ENCODE measurements at places on chromosomes 6 and 20.

DNA sequence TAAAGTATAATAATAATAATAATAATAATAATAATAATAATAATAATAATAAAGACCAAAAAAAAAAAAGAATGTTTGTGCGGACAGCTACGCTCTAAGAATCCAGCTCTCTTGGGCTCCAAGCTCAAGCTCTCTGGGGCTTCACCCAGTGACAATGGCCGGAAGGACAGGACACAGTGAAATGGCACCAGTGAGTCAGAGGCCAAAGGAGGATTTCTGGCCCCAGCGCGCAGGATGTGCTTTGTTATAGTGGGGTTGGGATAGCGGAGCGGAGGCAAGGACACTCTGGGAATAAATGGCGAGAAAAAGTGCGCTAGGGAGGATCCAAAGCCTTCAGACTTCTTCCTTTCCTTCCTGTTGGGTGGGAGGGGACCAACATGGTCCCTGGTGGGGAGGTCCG lies 38.2 kb downstream of the HLA-A start:
- no peak for DNase-seq

- DNase-seq = no peak
These were observed 119.1 kb upstream of the MAP7 start for GRCh38 chr6:136669299-136669699.

DNA sequence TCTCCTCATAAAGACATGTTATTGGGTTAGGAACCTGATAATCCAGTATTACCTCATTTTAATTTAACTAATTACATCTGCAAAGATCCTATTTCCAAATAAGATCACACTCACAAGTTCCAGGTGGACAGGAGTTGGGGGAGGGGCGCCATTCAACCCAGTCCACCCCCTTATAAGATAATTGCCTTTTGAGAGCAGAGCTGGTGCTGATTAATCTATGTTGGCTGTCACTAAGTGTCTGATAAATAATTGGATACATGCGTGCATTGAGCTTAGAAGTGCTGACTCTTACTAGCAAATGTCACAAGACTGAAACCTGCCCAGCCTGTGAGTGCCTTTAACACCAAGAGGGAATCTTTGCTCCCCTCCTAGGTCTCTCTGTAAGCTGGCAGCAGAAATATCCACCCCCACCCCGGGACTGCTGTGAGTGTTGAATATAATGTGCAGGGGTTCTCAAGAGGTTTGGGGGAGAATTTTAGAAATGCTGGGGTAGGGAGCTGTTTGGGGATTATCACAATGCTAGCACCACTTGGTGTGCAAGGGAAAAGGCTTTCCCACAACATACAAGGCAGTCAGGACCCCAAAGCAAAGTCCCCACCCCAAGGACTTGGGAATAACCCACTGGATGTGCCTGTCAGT lies 87.5 kb downstream of the ANKRD60 start:
- no peak for DNase-seq

- no peak for DNase-seq
These were observed 24.8 kb upstream of the ANGPT4 start for GRCh38 chr20:940926-941325.

- no peak for DNase-seq
These were observed 36.0 kb downstream of the ZNF311 start for GRCh38 chr6:28969129-28969528.

DNA sequence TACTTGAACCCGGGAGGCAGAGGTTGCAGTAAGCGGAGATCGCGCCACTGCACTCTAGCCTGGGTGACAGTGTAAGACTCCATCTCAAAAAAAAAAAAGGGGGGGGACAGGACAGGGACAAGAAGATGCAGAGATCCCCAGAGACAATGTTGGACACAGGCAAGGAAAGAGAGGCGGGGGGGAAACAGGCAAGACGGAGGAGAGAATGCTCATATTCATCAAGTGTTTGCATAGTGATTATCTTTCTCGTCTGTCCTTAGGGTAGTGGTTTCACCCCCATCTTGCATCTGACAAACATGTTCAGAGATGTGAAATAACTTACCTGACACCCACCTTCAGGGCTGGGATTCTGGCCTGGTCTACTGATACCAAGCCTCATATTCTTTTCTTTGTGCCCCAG lies 29.0 kb downstream of the CHMP4B start:
- DNase-seq = no peak

DNA sequence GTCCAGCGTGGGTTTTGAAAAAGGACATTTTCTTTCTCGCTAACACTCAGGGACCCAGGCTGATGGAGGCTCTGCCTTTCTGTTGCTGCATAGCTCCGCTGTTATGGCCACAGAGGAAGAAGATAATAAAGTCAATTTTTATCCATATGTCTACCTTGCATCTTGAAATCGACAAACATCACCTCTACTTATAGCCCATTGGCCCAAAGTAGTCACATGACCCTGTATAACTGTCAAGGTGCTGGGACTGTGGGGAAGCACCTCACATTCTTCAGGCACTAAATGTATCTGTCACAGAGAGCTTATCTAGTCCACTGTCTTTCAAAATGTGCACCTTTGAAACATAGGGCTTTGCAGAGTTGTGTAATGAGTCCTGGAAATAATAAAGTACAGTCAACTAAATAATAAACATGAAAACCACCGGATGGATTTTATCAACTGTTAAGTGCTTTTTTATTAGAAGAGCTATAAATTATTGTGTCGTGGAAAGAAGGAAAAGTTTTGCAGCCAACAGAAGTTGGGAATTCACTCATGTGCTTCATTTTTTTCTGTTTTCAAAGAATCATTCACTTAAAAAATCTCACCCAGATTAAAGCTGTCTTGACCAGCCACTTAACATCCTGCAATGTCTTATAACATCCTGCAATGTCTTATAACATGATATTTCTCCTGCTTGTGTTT lies 47.7 kb upstream of the RCAN2 start:
- DNase-seq = no peak

- no peak for DNase-seq
These were observed 66.6 kb upstream of the ADGRF4 start for GRCh38 chr6:47631797-47632196.

DNA sequence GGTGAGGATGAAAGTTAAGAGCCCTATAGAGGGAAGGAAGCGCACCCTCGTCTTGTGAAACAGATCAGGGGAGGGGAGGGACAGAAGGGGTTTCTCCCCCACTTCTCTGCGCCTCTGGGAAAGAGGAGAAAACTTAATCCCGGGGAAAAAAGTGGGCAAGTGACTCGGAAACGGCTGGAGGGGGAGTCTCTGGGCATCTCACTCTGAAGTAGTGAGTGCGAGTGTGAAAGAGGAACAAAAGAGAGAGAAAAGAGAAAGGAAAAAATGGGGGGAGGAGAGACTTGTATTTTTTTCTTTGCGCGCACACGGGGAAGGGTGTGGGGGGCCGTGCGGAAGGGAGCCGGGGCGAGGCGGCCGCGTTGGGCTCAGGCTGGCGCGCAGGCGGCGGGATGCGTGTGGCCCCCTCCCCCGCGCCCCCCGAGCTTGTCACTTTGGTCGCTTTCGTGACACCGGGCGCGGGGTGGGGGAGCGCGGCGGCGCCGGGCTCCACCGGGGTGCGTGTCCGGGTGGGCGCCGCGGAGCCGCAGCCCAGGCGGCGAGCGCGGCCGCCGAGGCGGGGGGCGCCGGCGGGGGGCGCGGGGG lies 454 bp downstream of the L3MBTL3 start:
- DNase-seq = peak; percentile 28
